ENCODE measurements at places on chromosomes 4 and X. TPM values are rescaled to one million over a fixed set of nuclear protein-coding genes. Genes with fewer than 3 reads are reported as not detected.

CAMK2D gene
- 32.2 TPM for total RNA-seq

DNA sequence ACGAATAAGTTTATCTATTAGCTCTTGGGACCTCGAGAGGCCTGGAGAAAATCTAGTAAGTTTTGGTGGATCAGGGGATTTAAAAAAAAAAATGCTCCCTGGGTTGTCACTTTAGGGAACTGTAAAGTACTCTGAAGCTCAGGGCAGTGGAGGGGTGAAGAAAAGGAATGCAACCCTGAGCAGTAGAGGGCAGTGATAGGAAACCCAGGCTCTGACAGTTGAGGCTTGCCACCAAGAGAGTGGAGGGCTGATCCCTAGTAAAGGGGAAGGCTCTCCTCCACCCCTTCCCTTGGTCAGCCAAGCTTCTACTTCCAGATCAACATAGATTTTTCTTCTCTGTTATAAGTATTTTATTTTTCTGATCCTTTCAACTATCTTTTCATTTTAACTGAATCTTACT lies 73.1 kb downstream of the FBXO8 start:
- H3K27ac ChIP-seq: no peak overlapping the region
- H3K27me3 ChIP-seq: no peaks in the 10 kb centered on the region
- H3K4me1 ChIP-seq: no peaks in the 10 kb centered on the region
- no peaks in the 10 kb centered on the region for H3K36me3 ChIP-seq

ENAM gene
- total RNA-seq: not detected

- no peak overlapping the region for H3K27ac ChIP-seq
- no peaks in the 10 kb centered on the region for H3K36me3 ChIP-seq
- no peaks in the 10 kb centered on the region for H3K4me1 ChIP-seq
- no peak overlapping the region for H3K4me3 ChIP-seq
- DNase-seq: no peak
These were observed 20.4 kb downstream of the LRBA start for GRCh38 chr4:150994721-150995120.

GPR82 gene
- total RNA-seq: 0.57 TPM

MAGEA11 gene
- not detected for total RNA-seq

GRCh38 chrX:17361620-17362019 lies 13.4 kb upstream of the NHS start:
- H3K27me3 ChIP-seq: no peaks in the 10 kb centered on the region
- H3K27ac ChIP-seq: no peak overlapping the region
- H3K4me3 ChIP-seq: no peak overlapping the region
- H3K36me3 ChIP-seq: no peaks in the 10 kb centered on the region

ZXDB gene
- total RNA-seq: 10.0 TPM

DNA sequence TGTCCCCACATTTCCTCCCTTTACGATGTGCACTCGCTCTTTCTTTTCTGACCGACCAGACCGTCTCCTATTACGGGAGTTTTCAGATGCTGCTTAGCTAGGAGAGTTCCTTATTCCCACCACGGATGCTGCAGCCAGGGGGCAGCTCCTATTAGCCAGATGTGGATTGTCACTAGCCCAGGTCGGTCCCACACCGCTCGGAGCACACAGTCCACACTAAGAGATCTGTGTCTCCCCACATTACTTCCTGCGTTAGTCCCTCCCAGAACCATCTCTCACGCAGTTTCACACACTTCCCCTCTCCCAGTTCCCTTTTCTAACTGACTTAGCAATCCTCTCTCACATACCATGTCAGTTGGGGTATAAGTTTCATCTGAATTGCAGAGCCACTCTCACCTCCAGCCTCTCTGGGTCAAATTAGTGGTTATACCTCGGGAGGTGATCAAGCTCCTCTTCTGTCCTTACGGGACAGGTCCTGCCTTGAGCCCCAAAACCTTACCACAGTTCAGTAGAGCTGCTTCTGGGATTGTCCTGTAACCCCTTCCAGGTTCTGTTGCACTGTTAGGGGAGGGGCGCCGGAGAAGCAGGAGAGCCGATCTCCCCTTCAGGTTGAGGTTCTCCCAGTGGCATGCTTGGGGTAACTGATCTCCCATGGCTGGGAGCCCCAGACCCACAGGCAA lies 28.2 kb downstream of the SULT1E1 start:
- no peaks in the 10 kb centered on the region for H3K36me3 ChIP-seq
- no peak overlapping the region for H3K4me3 ChIP-seq
- no peak overlapping the region for H3K27ac ChIP-seq
- H3K27me3 ChIP-seq: no peaks in the 10 kb centered on the region

Data from ovary (tissue), 10 donors.